Fibroblast of the aortic adventitia (primary cell): ENCODE measurements at places on chromosomes 3 and 15. TPM values are rescaled to one million over a fixed set of nuclear protein-coding genes. Genes with fewer than 3 reads are reported as not detected.

FOXL2NB gene
- not detected in 2 replicates for total RNA-seq

SAMMSON gene
- not detected in 2 replicates for total RNA-seq

CCR3 gene
- not detected in 2 replicates for total RNA-seq

CLSTN2 gene
- total RNA-seq = 0.82 and 3.2 TPM in 2 replicates

TERC gene
- 124 and 230 TPM in 2 replicates for total RNA-seq

C3orf49 gene
- total RNA-seq = not detected in 2 replicates

RARB gene
- total RNA-seq = 3.1 and 4.2 TPM in 2 replicates

FETUB gene
- total RNA-seq = not detected in 2 replicates

C3orf85 gene
- not detected in 2 replicates for total RNA-seq

PAQR5 gene
- total RNA-seq = 13.2 TPM in 1 of 2 replicates, not detected in the other

GPR149 gene
- total RNA-seq = not detected in 2 replicates

RBPMS2 gene
- total RNA-seq = 0.09 TPM in 1 of 2 replicates, not detected in the other

SERINC4 gene
- total RNA-seq = 0.18 TPM in 1 of 2 replicates, not detected in the other

KLHL40 gene
- total RNA-seq = not detected in 2 replicates

NR2E3 gene
- 0.33 and 0.63 TPM in 2 replicates for total RNA-seq

STARD5 gene
- total RNA-seq = 6.1 and 8.8 TPM in 2 replicates

CLDN1 gene
- 0.18 and 1.3 TPM in 2 replicates for total RNA-seq

C2CD4A gene
- total RNA-seq = not detected in 2 replicates

KCNMB3 gene
- total RNA-seq = 0.08 and 2.2 TPM in 2 replicates

FOXB1 gene
- not detected in 2 replicates for total RNA-seq

IL16 gene
- total RNA-seq = 0.65 and 1.4 TPM in 2 replicates

CAPN3 gene
- 1.6 and 2.5 TPM in 2 replicates for total RNA-seq

VPS8 gene
- 56.6 and 83.7 TPM in 2 replicates for total RNA-seq

COL6A5 gene
- total RNA-seq = under 0.01 TPM in 1 of 2 replicates, not detected in the other

MAP1A gene
- total RNA-seq = 43.9 and 108 TPM in 2 replicates

HRH1 gene
- total RNA-seq = 7.4 and 20.6 TPM in 2 replicates

CHL1 gene
- 0.16 and 0.63 TPM in 2 replicates for total RNA-seq

CYP8B1 gene
- not detected in 2 replicates for total RNA-seq

CEP63 gene
- 19.4 and 28.9 TPM in 2 replicates for total RNA-seq

KLF15 gene
- total RNA-seq = 1.5 and 3.2 TPM in 2 replicates

TTC23 gene
- 13.5 and 36.7 TPM in 2 replicates for total RNA-seq

LRRC3B gene
- total RNA-seq = not detected in 2 replicates

TTLL3 gene
- total RNA-seq = 34.3 and 40.8 TPM in 2 replicates

NUSAP1 gene
- 21.3 and 85.8 TPM in 2 replicates for total RNA-seq

ACP3 gene
- total RNA-seq = 0.63 TPM in 1 of 2 replicates, not detected in the other

C2CD4B gene
- total RNA-seq = not detected in 2 replicates

BOC gene
- 16.9 and 25.9 TPM in 2 replicates for total RNA-seq
